ENCODE measurements at places on chromosomes 13 and 19.

DNA sequence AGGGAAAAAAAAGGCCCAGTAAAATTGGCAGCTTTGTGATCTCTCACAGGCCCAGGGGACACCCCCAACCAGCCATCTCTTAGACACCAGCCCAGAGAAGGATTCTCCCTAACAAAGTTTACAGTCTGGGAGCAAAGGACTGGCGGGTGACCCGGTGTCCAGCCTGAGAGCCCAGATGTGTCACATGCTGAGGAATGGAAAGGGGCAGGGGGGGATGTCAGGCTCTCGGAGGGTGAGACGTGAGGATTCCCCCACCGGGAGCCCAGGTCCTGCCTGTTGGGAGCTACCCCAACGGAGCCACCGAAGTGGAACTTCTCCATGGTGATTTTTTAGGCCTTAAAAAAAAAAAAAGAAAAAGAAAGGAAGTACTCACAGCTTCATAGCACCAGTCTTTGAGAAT is 4.8 kb upstream of the CTXN1 start:
- DNase-seq = no peak

DNA sequence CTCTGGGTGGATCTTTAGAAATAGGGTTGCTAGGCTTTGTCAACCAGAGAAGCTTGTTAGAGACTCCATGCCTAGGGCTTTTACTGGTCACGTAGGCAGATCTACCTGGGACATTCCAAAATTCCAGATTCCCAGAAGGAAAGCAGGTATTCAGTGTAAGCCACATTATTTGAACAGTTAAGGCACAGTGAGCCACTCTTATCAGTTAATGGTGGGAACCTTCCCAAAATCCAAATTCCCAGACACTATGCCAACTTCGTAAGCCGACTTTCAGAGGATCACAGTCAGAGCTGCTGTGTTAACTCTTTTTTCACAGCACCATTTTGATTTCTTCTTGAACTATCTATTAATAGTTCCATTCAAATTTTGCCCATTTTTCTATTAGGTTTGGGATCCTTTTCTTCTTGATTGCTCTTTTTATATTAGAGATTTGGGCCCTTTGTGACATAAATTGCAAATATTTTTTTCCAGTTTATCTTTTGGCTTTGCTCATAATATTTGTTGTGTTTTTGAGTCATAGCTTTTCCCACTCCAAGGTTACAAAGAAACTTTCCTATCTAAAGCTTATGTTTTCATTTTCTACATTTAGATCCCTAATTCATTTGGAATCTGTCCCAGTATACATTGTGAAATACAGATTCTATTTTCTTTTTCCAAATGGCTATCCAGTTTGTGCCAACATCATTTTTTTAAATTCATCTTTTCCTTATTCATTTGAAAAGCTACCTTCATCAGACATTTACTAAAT is 77.3 kb downstream of the DHRS12 start:
- DNase-seq = peak; percentile 85

GRCh38 chr13:114140906-114141250 is 8.5 kb upstream of the RASA3 start:
- DNase-seq = no peak

DNA sequence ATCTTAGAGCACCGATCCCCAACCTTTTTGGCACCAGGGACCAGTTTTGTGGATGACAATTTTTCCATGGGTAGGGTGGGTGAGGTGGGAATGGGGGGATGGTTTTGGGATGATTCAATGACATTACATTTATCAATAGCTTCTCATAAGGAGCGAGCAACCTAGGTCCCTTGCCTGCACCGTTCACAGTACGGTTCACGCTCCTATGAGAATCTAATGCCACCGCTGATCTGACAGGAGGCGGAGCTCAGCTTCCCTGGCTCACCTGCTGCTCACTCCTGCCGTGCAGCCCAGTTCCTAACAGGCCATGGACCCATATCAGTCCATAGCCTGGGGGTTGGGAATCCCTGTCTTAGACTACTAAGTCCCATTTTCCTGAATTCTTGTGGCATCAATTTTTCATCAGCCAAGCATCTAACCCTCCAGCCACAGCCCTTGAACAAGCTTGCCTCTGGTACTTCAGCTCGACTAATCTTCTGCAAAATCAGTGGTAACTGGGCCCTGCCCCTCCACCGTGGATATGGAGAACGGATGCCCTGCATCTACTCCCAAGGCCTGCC is 37.0 kb upstream of the MAP3K10 start:
- DNase-seq = no peak

DNA sequence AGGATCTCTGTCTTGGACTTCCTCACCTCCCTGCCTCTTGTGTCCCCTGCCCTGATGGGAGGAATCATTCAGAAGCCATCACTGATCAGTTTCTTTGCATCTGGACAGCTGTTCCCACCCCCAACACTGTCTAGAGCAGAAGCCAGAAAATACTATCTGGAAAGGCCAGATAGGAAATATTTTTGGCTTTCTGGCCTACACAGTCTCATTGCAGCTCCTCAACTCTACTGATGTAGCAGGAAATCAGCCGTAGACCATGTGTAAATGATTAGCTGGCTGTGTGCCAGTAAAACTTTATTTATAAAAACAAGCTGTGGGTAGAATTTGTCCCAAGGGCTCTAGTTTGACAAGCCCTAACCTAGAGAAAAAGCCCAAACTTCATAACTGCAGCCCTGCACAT is 5.6 kb downstream of the SIGLEC7 start:
- no peak for DNase-seq

- DNase-seq = peak; percentile 80
Observed at GRCh38 chr13:51425410-51426042, 27.3 kb downstream of the INTS6 start.

DNA sequence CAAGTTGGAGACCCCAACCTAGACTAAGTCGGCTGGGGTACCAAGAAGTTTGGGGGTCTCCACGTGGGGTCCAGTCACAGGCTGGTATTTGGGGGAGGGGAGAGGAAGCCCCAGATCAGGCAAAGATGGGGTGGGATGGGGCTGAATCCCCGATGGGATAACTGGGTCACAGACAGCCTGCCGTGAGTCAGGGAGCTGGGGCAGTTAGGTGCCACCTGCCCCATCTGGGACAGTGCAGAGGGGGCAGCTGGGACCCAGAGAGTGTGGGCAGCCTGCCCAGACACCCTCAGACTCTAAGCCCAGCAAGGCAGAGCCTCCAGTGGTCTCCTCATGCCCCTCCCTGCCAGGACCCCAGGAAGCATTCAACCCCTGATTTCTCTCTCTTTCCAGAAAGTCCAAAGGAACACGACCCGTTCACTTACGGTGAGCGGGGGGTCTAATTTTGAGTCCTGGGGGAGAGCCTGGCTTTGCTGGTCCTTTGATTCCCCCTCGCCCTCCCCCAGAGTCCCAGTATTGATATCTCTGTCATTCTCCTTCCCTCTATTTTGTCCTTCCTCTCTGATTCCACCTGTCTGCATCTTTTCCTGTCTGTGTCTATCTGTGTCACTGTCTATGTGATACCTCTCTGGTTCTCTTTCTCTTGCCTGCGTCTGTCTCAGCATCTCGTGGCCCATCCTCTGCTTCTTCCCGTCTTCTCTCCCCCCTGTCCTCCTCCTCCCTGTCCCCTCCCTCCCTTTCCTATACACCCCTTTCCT is 1.8 kb downstream of the FXYD1 start:
- DNase-seq = no peak

GRCh38 chr13:75173457-75174356 is 308.3 kb downstream of the TBC1D4 start:
- peak; percentile 88 for DNase-seq

DNA sequence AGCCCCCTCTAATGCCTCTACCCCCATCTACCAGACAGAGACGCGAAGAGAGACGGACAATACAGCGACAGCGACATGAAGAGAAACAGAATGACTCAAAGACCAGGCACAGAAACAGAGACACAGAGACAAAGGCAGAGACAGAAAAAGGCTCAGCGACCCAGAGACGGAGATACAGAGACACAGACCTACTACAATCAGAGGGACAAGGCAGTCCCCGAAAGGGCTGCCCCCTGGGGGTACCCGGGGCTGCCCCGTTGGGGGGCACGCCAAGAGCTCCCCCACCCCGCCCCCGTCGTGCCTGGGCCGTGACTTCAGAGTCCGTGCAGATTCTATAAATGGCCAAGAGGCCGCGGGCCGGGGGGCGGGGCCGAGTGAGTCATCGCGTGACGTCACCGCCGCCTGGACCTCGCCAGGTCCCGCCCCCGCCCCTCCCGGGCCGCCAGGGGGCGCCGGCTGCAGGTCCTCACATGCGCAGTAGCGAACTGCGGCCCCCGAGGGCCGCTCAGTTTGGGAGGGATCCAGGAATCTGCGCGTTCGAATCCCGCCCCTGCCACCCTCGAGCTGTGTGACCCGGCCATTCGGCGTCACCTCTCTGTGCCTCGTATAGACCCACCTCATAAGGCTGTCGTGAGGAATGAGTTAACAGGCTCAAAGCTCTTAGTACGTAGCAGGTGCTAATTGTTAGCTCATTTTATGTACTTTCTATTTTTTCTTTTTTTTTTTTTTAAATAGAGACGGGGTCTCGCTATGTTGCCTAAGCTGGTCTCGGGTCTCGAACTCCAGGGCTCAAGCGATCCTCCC is 2.7 kb upstream of the CNN1 start:
- DNase-seq = peak; percentile 74
